NCI-H1694 treated with DMSO at 0.1 percent for 48 hours (cell line): ENCODE measurements at places on chromosomes 4 and X.

- no peak for DNase-seq
Measured at GRCh38 chr4:168496834-168497233, at the start of gene PALLD. TSS of gene PALLD (plus strand) at chr4:168497052.

- DNase-seq = no peak
Measured at GRCh38 chrX:68665502-68665901, 18.0 kb downstream of the STARD8 start.

GRCh38 chrX:13128104-13128503, 83.7 kb upstream of the FAM9C start:
- DNase-seq = no peak

- no peak for DNase-seq
Measured at GRCh38 chr4:125115941-125116340, 198.8 kb upstream of the FAT4 start.

- DNase-seq = no peak
Measured at GRCh38 chr4:95591278-95591677, 42.5 kb upstream of the UNC5C start.

- DNase-seq = no peak
Measured at GRCh38 chr4:1767770-1768366, 25.2 kb upstream of the FGFR3 start.
